ENCODE measurements at places on chromosomes 2 and 18.

DNA sequence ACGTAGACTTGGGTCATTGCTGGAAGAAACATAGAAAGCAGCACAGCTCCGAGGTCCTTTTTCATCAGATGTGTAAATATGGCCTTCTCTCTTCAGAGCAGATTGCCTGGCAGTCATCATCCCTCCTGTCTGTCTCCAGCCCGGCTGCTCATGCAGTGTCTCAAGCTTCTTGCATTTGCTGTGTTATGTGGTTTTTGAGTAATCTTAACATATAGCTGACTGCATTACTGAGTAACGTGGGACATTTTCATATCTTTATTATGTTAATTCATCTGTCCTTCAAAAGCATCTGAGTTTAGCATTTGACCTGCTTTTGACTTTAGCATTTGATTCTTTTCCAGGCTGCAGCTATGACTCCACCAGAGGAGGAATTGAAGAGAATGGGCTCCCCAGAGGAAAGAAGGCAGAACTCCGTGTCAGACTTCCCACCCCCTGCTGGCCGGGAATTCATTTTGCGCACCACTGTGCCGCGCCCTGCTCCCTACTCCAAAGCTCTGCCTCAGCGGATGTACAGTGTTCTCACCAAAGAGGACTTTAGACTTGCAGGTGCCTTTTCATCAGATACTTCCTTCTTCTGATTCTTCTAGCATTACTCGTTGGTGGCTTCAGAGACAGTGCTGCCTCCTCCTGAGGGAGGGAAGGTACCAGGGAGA, 116.2 kb downstream of the RAB3GAP1 start:
- no peak for DNase-seq

GRCh38 chr2:68357605-68358337, 7.3 kb upstream of the PLEK start:
- peak; percentile 40 for DNase-seq

- no peak for DNase-seq
These were observed 249.4 kb downstream of the NRXN1 start for GRCh38 chr2:50782543-50782942.

DNA sequence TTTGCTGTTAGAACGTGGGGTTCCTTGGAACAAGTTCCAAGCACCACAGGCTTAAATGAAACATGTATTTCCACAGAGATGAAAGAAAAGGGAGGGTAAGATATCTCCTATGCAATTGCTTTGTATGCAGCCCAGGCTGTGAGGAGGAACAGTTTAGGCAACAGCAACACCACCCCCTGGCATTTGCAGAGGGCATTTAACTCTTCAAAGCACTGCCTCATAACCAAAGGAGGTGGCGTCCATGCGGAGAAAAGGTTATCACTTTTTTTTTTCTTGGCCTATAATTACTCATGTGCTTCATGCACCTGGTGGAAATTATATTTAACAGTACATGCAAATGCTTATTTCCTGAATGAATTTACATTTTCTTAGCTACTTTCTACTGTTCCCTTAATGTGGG, 286.0 kb downstream of the LPIN1 start:
- no peak for DNase-seq

DNA sequence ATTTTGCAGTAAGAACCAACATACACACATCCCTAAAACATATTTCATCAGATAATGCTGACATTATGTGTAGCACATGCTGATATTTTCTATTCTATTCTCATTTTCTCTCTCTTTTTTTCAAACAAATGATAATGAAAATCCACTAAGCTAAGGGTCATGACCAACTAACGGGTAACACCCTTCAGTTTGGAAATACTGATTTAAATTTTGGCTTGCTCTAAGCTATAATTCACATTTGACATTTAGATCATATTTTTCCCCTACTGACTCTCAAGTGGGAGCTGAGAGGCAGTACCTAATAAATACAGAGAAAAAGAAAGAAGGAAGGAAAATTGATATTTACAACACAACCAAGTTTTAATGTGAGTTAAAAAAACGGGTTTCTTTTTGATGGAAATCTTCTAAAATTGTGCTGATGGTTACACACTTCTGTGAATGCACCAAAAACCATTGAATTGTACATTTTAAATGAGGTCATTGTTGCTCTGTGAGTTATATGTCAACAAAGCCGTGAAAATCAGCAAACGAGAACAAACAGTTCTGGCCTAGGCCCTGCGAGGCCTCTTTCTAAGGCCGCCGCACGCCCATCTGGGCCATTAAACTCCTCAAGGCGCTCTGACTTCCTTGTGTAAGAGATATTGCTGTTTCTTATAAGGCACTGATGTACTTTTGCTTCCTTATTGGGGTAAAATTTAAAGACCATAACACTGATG, 124.2 kb downstream of the GALR1 start:
- DNase-seq: no peak

DNA sequence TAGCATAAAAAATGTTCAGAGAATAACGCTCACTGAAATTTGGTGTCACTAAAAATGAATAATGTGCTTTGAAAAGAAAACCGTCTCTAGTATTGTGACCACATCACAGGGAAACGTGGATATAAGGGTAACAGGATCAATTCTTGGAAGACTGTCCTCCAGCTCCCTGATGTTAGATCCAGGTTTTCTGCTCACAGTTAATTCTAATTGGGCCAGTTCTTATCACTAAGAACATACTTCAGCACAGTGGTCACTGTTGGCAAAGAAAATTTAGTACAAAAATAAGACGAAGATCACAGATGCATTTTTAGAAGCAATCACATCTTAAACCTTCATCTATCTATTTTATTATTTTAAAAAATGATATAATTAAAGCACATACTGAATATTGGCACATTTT, 57.0 kb upstream of the CD226 start:
- DNase-seq: no peak

- no peak for DNase-seq
These were observed 461.7 kb downstream of the STK39 start for GRCh38 chr2:167785606-167786216.

GRCh38 chr2:240284503-240285259, 144.2 kb upstream of the OTOS start:
- DNase-seq: no peak

DNA sequence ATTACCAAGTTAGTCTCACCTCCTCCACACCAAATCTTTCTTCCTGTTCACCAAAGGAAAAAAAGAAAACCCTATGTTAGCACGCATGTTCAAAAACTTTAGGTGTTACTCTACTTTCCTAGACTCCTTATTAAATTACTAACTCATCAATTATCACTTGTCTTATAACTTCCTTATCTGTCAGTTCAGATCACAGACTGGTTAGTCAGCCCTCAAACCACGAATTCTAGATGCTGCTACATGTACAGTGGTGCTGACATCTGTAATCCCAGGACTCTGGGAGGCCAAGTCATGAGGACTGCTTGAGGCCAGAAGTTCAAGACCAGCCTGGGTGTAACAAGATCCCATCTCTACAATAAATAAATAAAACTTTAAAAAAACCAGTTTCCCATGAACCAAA, 3.5 kb downstream of the YWHAQ start:
- no peak for DNase-seq

DNA sequence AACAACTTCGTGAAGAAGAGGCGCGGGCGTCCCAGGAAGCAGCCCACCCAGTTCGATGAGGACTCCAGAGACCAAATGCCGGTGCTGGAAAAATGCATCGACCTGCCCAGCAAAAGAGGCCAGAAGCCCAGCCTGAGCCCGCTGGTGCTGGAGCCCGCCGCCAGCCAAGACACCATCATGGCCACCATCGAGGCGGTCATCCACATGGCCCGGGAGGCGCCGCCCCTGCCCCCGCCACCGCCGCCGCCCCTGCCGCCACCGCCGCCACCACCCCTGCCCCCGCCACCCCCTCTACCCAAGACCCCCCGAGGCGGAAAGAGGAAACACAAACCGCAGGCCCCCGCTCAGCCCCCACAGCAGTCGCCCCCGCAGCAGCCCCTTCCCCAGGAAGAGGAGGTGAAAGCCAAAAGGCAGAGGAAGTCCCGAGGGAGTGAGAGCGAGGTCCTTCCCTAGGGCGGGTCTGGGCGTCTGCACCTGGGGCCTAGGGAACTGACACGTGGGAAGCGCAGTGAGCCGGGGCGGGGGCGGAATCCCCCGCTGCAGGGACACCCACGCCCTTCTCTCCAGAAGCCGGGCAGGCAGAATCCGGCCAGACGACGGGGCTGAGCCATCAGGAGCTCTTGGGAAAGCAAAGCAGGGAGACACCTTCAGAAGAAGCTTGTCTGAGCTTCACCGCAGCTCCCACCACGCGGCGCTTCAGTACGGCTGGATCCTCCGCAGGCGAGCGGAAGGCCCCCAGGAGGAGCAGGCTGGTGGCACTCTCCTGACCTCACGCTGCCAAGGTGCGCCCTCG, 382.8 kb downstream of the SETBP1 start:
- no peak for DNase-seq

- no peak for DNase-seq
These were observed 224.2 kb downstream of the CD226 start for GRCh38 chr18:69723434-69723833.

DNA sequence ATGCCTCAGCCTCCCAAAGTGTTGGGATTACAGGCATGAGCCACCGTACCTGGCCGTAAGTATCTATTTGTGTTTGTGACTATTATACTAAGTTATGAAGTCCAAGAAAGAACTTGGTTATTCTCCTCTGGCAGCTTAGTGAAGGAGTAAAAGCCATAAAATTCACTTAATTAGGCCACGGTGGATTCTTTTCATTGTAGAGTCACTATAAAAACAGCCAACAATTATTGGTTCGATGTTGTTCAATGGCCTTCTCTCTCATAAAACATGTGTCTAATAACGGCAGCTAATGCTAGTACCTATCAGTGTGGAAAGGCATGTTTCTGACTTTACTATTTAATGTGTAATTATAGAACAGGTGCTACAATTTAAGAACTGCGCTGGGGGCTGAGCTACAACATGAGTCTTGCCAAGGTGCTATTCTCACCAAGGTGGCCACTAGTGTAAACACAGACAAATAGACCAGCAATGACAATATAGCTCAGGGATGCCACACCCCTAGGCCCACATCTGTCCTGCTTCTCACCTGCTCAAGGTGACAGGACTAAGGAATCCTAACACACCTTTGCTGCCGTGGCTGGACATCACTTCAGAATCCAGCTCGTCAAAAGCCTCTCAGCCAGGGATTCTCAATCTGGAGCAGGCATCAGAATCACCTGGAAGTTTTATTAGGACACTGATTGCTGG, 17.2 kb downstream of the ATP8B1 start:
- no peak for DNase-seq

- no peak for DNase-seq
These were observed 194.7 kb upstream of the ERBB4 start for GRCh38 chr2:212733273-212733672.

GRCh38 chr18:67047334-67047733, 443.4 kb upstream of the CDH19 start:
- DNase-seq: no peak

DNA sequence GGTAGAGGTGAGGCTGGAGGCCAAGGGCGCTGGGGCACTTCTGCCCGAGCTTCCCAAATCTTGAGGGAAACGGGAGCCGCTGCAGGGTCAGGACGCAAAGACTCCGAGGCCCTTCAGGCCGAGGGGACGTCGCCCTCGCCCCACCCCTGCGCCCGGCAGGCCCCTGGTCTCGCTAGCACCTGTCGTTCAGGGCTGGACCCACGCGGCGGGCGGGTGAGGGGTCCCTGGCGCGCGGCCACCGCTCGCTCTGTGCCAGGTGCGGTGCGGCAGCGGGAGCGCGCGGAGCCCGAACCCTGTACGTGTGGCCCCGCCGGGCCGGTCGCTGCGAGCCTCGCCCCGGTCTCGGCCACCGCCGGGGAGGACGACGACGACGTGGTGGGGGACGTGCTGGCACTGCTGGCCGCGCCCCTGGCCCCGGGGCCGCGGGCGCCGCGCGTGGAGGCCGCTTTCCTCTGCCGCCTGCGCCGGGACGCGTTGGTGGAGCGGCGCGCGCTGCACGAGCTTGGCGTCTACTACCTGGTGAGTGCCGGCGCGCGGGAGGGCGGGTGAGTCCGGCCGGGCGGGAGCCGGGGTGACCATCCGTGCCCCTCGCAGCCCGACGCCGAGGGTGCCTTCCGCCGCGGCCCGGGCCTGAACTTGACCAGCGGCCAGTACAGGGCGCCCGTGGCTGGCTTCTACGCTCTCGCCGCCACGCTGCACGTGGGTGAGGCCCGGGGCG, 4.9 kb downstream of the ERFE start:
- no peak for DNase-seq

DNA sequence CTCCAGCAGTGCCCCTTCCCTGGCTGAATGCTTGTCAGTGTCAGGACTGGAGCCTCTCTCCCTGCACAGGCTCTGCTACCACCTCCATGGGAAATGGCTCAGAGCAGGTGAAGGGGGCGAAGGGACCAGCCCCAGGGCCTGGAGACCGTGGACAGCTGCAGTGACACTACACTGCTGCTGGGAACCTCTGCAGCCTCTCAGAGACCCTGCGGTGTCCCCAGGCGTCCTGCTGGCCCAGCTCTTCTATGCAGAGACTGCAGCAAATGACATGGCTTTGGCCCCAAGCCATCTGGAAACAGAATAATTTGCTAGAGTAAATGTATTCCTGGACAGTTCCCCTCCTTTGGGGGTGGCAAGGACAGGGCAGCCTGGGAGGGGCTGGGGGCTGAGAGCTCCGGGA, 53.2 kb downstream of the CIB4 start:
- no peak for DNase-seq

- no peak for DNase-seq
These were observed 53.3 kb downstream of the FECH start for GRCh38 chr18:57533006-57533867.

- no peak for DNase-seq
These were observed 10.0 kb upstream of the FEZ2 start for GRCh38 chr2:36607947-36608346.

DNA sequence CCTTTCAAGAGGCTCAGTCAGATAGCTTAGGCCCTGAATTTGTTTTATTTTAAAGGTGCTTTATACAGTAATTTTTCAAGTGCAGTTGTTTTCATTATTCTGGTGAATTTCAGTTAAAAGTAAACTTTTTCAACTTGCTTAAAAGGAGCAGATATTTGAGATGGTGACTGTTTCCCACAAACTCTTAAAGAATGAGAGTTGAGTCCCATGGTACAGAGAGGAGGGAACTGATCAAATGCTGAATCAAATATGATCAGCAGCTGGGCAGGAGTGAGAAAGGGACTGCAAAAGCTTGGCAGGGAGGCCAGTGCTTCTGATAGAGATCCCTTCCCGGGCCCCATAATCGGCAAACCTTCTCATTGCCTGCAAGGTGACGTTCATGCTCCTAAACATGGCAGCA, 91.2 kb downstream of the KCNS3 start:
- no peak for DNase-seq

Measured in DMS153 (cell line).